Memory B cell (primary cell): ENCODE measurements at places on chromosomes 5 and 9.

DNA sequence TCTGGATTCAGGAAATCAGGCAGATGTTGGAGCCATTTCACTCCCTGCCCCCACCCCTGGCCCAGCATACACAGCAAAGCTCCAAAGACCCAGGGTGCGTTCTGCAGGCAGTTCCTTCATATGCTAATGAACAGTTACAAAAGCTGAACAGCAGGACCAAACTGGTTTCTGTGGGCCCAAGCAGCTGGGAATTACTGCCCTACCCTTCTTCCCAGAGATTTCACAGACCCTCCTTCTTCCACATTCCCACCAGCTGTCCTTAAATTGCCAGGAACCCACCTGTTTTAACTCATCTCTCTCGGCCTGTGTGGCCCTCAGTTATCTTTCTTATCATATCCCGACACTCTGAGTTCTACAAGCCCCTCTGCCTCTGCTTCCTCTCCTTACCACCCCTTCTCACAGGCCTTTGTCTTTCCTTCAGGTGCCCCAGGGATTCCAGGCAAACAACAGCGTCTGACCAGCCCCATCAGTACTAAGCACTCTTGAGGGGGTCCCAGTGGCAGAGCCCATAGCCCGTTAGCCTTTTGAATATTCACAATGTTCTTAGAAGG is 10.6 kb upstream of the F2RL1 start:
- DNase-seq: no peak

- DNase-seq: no peak
Observed at GRCh38 chr5:93890657-93891056, 149.3 kb upstream of the POU5F2 start.

- DNase-seq: no peak
Observed at GRCh38 chr5:160628619-160628968, 206.9 kb downstream of the PTTG1 start.

GRCh38 chr5:169374761-169375160 is 73.8 kb upstream of the SLIT3 start:
- DNase-seq: no peak

DNA sequence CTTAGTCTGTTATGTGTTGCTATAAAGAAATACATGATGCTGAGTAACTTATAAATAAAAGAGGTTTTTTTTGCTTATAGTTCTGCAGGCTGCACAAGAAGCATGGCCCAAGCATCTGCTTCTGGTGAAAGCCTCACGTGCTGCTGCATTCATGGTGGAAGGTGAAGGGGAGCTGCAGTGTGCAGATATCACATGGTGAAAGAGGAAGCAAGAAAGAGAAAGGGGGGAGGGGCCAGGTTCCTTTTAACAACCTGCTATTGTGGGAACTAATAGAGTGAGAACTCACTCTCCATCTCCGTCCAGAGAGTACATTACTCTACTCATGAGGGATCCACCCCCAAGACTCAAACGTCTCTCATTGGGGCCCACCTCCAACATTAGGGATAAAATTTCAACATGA is 12.5 kb upstream of the PARP8 start:
- peak; percentile 37 for DNase-seq

DNA sequence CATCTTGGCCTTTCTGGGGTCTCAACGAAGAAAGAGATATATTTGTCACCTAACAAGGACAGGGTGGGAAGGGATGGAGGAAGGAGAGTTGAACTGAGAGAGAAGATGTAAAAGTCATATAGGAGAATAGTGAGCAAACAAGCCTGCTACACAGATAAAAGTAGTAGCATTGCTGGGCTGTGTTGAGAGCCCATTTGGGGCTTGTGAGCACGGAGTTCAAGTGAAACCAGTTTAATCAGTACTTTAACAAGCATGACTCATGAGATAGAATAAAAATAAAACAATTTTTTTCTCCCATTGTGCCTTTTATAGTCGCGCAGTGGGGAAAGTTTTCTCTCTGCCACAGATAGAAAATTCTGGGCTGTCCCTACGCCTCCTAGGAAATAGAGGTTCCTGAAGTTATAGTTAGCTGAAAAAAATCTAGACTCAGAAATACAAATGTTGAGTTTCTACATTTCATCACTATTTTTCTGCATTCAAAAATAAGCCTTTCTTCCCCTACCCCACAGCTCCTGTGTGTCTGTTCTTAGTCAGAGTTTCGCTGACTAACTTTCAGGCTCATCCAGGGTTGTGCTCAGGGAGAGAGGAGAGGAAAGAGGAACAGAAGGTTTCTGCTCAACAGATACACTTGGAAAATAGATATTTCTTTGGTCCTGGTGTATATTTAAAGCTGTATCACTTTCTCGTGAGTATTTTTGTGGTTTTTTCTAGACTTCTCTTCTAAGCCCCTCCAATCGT is 395.8 kb upstream of the ADAMTSL1 start:
- no peak for DNase-seq

- no peak for DNase-seq
Observed at GRCh38 chr9:84593352-84593751, 76.2 kb upstream of the NTRK2 start.

DNA sequence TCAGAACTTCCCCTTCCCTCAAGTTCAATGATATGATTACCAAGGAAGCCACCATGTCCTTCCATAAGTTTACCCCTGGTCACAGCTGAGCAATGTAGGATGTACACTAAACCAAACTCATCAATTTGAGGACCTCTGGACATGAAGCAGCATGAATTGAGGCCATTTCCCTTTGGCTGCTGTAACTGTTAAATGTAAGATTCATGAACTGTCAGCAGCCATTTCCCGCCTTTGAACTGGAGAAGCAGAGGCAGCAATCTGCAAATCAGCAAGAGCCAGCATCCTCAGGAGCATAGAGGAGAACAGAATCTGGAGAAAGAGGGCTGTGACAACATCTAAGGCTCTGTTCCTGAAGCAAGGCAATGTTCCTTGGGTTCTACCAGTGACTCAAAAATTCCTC is 104.3 kb upstream of the PTGER4 start:
- DNase-seq: no peak

DNA sequence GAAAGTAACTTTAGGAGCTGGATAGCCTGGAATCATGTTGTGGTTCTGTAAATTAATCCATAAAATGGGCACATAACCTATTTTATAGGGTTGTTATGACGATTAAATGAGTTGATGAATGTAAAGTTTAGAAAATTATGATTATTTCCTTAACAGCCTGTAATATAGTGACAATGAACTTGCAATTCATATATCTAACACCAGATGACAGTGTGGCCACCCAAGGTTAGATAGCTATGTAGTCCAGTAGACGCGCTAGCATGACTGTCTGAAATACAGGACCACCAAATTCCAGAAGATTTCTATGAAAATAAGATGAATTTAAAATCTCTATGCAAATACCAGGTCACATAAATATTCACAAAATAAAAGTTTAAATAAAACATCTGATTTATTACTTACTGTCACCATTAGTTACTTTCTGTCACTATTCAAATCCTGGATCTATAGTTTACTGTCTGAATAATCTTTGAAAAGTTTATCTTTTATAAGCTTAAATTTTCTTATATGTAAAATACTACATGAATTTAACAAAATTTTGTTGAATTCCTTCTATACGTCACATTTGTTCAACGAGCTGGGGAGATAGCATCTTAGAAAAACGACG is 26.1 kb upstream of the MACIR start:
- no peak for DNase-seq

DNA sequence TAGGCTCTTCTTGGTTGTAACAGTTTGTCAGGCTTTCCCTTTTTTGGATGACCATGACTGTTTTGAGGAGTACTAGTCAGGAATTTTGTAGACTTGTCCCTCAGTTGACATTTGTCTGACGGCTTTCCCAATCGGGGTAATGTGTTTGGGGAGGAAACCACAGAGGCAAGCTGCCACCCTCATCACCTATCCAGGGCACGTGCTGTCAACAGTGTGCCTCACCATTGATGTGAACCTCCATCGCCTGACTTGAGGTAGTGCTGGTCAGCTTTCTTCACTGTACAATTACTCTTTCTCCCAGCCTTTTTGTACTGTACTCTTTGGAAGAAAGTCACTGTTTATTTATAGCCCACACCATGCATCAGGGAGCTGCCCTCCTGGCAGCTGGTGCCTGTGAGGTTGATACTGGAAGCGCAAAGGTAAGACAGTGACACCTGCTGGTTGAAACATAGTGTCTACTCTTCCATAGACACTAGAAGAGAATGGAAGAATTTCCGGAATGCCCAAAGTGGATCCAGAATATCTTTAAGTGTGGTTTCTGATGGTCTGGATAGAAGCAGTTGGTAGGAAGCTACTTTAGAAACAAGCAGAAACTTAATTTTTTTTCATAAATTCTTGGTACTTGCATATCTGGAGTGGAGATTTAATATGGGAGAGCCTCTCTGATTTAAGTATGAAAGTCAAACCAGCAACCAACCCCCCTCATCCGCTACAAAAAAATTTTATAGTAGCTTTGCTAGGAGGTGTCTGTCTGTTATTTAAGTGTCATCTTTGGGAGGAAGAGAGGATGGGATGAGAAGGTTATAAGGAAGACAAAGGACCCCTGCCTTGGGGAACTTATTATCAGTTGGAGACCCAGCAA is 69.3 kb downstream of the SNX30 start:
- no peak for DNase-seq

- DNase-seq: no peak
Observed at GRCh38 chr5:170534177-170534576, 30.4 kb downstream of the KCNIP1 start.

GRCh38 chr5:76695346-76695745 is 20.6 kb upstream of the F2R start:
- no peak for DNase-seq

DNA sequence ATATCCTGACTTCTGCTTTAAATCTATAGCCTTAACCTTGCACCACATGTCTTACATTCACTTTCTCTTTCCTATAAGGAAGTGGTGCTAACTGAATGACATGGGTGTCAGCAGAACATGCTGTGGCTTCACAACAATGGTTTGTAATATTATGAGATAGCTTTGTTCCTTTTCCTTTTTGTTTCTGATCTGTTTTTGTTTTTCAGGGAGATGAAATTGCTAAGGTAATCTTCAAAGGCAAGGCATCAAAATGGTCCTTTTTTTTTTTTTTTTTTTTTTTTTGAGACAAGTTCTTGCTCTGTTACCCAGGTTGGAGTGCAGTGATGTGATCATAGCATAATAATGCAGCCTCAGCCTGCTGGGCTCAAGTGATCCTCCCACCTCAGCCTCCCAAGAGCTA is 53.6 kb upstream of the RANBP6 start:
- DNase-seq: no peak

- no peak for DNase-seq
Observed at GRCh38 chr5:127967983-127968592, 115.5 kb upstream of the SLC12A2 start.

GRCh38 chr5:136043551-136043950 is 14.8 kb downstream of the TGFBI start:
- DNase-seq: no peak

- DNase-seq: no peak
Observed at GRCh38 chr5:178248750-178249149, 16.1 kb upstream of the PHYKPL start.

GRCh38 chr9:97431044-97431441 is 19.1 kb downstream of the TDRD7 start:
- DNase-seq: no peak

- DNase-seq: no peak
Observed at GRCh38 chr9:38029915-38030638, 39.0 kb downstream of the SHB start.

GRCh38 chr9:92576175-92576574 is 40.4 kb upstream of the ECM2 start:
- no peak for DNase-seq

- DNase-seq: no peak
Observed at GRCh38 chr5:15026011-15026893, 154.7 kb upstream of the ANKH start.

GRCh38 chr5:165079389-165079788 is 1574.0 kb downstream of the MAT2B start:
- DNase-seq: no peak

- DNase-seq: no peak
Observed at GRCh38 chr5:42228279-42228678, 195.0 kb upstream of the GHR start.

DNA sequence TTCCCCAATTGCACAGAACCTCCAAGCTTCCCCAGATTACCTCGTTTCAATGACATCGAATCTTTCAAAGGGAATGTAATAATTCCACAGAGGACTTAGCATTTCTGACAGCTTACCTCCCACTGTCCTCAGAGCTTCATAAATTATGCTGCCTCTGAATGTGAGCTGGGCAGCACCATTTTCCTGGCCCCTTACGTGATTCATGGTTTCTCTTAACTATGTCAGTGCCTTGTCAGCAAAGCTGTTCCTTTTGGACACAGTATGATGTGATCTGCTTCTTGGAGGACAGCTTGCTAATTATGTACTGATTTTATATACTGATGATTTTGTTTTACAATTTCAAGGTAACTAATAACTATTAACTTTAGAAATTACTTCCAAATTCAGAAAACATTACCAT is 27.7 kb upstream of the SSBP2 start:
- no peak for DNase-seq

GRCh38 chr5:66498791-66499207 is 97.4 kb upstream of the MAST4 start:
- no peak for DNase-seq

- DNase-seq: no peak
Observed at GRCh38 chr5:14753292-14753691, 88.8 kb downstream of the OTULIN start.

- no peak for DNase-seq
Observed at GRCh38 chr5:126769703-126770102, 7.2 kb upstream of the LMNB1 start.

- no peak for DNase-seq
Observed at GRCh38 chr5:97094579-97095317, 47.7 kb downstream of the LIX1 start.

GRCh38 chr5:157486861-157487260 is 26.8 kb downstream of the NIPAL4 start:
- DNase-seq: no peak

DNA sequence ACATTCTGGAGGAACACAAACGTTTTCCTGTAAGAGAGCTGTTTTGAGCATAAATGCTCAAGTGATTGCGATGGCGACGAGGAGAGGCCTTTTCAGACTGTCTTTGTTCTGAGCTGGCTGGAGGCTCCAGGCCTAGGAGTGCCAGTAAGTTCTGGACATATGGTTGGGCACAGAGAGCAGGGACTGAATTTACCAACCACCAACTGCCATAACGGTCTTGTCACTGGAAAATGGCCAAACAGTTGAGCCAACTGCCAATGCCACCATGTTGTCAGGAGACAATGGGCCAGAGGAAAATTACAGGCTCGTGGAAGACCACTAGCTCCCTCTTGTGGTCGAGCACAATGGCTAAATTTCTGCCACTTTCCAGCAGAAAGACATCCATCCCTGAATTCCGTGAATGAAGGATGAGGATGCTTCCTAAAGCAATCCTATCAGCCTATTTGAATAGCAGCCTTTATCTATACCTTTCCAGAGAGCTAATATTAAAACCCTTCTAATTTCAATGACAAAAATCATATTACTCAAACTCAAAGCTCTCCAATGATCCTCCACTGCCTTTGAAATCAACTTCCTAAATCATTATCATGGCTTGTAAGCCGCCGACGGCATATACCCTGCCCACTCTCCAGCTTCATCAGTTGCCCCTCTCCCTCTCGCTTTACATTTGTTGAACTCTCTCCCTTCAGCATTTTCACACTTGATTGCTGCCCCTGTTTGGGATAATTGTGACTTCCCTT is 66.9 kb upstream of the GLIS3 start:
- DNase-seq: no peak

- no peak for DNase-seq
Observed at GRCh38 chr9:128773049-128773448, 1.3 kb upstream of the ZER1 start.
